ENCODE measurements at places on chromosomes 3 and 15.

GRCh38 chr3:108099244-108099643 lies 8.4 kb upstream of the CD47 start:
- no peak for DNase-seq

- DNase-seq, result no peak
These were observed 1.1 kb upstream of the SCAMP5 start for GRCh38 chr15:74994236-74994635.

DNA sequence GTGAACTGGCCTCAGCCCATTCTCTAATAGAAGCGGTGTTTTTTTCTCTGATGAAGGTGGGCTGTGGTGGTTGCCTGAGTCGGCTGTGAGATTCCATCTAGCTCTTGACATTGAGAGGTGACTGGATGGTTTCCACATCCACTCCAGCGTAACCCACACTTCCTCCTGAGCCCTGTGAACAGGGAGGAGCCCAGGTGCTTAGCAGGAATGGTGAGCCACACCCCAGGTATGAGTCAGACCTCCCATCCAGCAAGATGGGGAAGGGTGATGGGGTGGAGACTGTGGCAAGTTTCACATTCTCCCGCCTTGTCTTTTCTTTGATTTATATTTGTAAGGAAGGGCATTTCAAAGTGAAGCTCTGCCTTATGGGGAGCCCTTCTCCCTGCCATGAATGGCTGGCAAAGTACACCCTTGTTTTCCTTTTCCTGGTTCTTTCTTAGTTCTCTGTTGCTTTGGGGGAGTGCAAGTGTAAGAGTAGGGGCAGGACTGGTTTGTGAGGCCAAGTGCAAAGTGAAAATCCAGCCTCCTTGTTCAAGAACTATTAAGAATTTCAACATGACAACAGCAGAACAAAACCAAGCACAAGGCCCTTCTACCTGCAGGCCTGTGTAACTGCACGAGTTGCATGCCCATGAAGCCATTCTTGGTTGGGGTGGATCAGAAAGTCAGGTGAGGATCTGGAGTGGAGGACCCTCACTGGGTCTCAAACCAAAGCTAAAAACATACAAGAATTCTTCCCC lies 4.6 kb upstream of the TPRG1 start:
- DNase-seq, result no peak

- DNase-seq, result no peak
These were observed 374.9 kb upstream of the CNTN4 start for GRCh38 chr3:1723726-1724125.

DNA sequence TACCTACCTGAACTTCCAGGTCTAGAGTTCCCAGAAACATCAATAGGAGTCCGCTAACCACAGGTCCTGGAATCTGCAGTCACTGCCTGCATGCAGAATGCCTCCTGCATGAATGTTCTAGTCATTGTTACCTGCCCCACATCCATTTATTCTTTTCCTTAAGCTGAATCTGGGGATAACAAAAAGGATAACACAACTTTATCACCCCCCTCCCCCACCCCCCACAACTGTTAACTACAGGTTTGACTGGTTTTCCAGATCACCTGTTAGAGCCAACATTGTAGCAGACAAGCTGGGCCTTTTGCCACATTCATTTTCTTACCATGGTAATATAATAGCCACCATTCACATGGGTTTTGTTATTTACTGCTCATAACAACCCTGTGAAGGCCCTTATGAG lies 4.6 kb upstream of the CTSH start:
- DNase-seq, result no peak

DNA sequence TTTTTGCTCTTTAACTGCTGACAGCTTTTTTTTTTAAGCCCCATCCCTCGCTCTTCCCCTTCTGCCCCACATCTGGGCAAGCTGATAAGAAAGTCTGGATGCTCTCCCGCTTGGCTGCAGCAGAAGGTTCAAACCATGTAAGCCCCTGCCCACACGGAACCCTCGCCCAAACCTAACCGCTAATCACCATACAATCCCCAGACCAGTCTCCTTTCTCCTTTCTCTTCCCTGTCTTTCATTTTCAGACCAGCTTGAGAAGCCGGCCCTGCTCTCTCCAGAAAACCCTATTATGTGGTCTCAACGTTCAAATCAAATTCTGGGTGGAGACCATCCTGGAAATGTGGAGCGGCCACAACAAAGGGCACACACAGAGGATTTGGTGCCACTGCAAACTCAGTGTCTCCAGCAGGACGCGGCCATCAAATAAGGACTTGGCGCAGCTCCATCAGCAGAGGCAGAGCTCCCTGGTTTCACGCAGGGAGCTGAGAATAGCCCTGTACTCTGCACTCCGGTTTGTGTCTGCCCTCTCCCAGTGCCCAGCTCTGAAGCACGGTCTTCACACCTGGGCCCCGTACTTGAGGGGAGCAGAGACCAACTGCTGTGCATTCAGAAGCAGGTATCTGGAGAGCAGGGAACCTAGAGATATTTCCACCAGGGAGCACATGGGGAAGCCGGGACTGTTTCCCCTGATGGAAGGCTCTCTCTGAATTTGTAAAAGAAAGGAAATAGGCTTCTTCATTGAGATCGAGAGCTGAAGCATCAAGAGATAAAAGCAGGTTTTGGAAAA lies 92.6 kb downstream of the XXYLT1 start:
- no peak for DNase-seq

GRCh38 chr3:65636326-65636725 lies 402.4 kb downstream of the MAGI1 start:
- DNase-seq, result no peak

- DNase-seq, result no peak
These were observed 139.9 kb downstream of the ROBO2 start for GRCh38 chr3:77179762-77180161.

DNA sequence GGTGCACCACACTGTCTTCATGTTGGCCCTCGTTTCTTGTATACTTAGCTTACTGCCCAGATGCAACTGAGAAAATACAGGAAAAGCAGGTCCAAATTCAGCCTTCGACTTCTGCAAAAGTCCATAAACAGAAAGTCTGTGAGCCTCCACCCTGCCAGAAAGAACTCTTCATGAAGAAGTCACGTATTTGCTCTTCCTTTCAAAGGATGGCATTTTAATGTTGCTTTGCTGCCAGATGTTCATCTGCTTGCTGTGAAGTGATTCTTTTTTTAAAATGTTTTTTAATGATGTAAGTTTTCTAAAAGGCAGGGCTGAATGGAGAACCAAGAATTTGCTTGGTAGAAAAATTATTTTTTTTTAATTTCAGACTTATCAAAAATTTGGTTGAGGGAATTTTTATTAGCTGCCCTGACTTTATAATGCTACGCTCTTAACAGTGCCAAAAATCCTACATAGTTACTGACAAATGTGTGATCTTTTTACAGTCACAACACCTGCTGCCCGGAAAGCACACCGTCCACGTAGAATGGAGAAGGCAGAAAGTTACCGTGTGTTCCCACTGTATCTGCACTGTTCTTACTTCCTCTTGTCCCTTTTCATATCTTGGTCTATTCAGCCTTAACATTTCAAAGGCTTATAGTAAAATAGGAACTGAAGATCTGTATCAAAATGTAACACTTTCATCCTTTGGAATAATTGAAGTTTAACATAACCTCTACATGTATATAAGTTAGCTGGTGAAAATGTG lies 136.3 kb downstream of the LRRC28 start:
- DNase-seq, result no peak

DNA sequence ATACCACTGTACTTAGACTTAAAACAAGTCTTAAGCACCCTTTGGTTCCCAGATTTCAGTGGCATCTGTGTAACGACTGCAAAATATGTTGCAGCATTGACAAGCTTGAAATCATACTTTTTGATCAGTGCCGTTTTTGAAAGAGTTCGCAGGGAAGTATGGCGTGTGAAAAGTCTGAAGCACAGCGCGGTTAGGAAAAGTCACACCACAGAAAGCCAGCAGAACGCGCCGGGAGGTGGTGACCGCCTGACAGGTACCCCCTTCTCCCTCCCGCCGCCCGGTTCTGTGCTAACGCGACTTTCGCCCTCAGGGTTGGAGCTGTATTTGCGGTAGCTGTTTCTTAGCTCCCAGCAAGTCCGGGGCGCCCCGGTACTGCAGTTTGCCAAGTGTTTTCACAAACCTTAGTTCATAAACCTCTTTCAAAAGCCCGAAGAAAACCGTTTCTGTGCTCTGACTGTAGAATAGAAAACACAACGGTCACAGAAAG lies 481 bp upstream of the CRYBG3 start:
- DNase-seq, result no peak

DNA sequence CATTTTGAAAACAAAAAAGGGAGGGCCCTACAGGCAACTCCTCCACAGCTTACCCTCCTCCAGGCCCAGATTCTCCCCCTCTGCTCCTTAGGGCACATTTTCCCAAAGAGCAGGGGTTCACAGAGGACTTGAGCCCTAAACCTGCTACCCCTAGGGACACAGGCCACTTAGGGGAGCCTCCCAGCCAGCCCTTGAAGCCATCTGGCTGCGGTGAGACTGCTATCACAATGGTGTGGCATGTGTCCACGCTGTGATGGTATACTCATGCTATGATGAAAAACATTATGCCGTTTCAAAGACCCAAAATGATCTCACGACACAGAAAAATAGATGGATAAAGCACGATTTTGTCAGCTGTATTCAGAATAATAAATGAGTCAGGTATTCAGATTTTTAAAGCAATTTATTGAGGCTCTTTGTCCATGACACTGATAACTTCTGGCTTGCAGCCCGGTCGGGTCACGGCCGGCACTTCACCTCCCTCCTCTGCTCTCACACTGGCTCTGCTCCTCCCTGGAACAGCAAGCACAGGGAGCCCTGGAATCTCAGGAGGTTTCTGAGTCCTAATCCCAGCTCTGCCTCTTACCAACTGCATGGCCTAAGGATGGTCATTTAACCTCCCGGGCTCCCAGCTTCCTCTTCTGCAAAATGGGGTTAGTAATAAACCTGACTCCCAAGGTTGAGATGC lies 115.3 kb downstream of the MEGF11 start:
- no peak for DNase-seq

DNA sequence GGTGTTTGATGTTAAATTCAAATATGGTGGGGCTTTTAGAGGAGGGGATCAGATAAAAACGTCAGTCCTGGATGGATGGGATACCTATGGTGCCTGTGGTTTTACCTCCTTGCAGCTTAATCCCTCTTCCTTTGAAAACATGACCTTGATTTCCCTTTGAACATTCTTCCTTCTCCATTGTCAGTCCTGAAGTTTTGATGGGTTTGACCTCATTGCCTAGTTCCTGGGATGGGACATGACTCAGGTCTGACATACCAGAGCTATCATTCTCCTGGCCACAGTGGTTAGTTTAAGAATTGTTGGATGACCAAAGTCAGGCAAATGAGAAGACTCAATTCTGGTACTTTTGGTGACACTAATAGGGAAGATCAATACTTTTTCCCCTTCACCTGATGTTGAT lies 87.2 kb downstream of the PRICKLE2 start:
- DNase-seq, result no peak

DNA sequence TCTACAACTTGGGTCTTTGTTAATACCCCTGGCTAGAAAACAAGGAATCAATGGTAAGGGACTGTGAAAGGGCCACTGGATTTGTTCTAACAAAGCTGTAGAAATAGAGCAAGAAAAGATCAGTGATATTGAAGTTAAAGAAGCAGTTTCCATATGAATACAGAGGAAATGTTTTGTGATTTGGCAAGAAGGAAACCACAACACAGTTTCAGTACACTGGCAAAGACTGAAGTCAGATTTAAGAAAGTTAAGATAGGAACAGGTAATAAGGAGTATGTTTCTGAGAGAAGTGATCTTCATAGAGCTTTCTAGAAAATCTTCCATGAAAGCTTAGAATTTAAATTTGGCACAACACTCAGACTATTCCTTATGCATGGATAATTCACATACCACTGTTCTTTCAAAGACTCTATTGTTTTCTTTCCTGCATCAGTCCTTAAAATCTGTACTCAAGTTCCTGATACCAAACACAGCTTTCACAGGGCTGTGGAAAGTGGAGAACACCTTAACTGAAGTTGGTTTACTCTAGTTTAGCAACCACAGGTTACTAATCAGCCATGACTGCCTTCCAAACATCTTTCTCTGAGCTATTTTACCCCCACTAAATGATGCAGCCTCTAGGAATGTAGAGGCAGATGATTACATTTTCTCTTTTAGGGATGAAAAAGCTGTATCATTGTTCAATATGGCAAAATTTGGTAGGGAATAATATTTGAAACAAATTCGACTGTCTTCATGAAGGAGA lies 32.4 kb upstream of the ALCAM start:
- DNase-seq, result no peak

DNA sequence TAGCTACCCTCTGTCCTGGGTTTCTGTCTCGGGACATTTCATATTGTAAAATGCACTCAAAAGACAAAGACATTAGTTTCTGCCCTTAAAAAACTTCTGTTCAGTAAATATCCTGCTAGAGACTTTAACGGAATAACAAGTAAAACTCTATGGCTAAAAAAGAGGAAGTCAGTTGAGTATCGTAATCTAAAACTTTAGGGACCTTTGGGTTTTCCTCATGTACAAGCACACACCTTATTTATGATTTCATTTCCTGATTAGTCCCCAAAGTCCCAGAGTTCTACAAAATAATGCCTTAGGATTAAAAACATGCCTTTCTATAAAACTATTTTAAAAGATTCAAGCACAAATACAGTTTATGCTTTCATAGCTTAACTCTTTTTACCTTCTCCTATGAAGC lies 585.9 kb downstream of the UNC13C start:
- DNase-seq, result no peak

DNA sequence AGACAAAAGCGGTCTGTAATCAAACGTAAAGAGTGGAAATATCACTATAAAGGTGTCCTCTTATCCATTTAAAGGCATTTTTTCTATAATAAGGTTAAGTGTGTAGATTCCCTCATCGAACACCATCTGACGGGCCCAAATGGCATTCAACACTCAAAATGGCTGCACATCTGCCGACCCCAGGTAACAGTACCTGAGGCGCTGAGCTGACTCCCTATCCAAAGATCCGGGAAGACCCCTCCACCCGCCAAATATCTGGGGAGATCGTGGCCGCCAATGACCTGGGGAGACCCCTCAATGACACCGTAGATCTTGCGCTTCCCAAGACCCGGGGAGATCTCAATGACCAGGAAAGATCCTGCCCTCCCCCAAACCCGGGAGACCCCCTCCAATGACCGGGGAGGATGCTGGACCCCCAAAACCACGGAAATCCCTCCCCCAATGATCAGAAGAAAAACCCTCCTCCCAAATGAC lies 476 bp downstream of the IP6K2 start:
- no peak for DNase-seq

- no peak for DNase-seq
These were observed 435.7 kb downstream of the NAALADL2 start for GRCh38 chr3:175294793-175295192.

DNA sequence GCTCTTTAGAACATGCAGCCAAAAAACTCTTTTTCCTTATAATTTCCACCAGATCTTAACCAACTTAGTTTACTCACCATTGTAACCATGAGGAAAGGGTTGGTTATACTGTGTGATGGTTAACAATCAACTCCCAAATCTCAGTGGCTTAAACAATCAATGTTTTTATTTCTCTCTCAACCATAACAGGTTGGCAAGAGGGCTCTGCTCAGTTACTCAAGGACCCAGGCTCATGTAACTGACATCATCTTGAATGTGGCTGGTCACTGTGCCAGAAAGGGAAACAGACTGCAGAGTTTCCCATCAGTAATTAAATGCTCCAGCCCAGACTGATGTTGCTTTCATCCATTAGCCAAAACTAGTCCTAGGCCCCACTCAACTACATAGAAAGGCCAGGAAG lies 69.0 kb downstream of the ANKRD28 start:
- DNase-seq, result no peak

- no peak for DNase-seq
These were observed 11.2 kb upstream of the P2RY1 start for GRCh38 chr3:152823781-152824180.

Measured in SW 1271 (cell line).